ENCODE measurements at places on chromosomes 5 and 9.

DNA sequence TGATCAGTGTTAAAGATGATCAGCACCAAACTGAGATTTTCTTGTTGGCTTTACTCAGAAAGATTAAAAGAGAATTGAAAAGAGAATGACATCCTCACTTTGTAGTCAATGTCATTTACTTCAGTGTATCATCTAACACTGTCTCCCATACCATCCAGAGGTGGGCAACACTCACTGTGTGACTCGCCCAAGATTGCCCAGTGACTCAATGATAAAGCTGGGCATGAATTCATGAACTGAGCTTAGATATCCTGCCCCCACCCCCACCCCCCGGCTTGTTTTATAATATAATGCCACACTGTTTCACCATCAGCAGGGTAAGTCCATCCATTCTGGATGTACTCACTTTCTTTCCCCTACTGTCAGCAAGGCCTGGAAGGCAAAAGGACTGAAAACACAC is 242.2 kb downstream of the FAM114A2 start:
- no peak for DNase-seq

GRCh38 chr9:128231638-128232527 is 28.7 kb downstream of the DNM1 start:
- DNase-seq, result no peak

DNA sequence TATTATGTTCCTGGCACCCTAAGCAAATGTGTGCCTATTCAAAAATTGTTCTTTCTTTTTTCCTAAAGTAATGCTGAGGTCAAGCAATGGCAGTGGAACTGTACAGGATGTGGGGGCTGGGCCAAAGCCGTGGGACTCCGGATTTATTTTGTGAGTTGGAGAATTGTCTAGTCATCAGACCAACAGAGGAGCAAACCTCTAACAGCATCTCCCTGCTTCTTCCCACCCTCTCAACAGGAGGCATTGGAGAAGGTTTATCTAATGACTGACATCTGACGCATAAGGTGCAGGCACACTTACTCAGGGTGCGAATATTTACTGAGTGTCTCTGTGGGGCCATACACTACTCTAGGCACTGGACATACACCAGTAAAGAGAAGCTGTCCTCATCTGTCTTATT is 38.6 kb downstream of the MARCHF11 start:
- no peak for DNase-seq

- DNase-seq, result no peak
Measured at GRCh38 chr9:80509358-80509757, 937.6 kb downstream of the TLE4 start.

GRCh38 chr5:136031711-136032110 is 2.9 kb downstream of the TGFBI start:
- DNase-seq, result no peak

DNA sequence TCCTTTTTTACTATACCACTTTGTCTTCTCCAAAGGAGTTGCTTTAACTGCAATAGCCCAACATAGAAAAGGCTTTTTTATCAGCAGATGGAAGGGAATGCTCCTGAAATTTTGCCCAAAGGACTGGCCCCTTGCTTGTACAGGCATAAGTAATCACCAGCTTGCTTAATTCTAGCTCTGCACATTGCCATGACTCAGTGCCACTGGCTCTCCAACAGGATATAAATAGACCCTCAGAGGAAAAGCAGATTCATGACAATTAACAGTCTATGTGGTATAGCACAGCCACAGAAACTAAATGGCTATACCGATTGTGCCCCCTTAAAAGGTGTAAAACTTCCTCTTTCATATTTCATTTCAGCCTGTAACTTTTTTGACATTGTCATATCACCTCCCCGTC is 227.0 kb downstream of the ZNF608 start:
- peak; percentile 50 for DNase-seq

DNA sequence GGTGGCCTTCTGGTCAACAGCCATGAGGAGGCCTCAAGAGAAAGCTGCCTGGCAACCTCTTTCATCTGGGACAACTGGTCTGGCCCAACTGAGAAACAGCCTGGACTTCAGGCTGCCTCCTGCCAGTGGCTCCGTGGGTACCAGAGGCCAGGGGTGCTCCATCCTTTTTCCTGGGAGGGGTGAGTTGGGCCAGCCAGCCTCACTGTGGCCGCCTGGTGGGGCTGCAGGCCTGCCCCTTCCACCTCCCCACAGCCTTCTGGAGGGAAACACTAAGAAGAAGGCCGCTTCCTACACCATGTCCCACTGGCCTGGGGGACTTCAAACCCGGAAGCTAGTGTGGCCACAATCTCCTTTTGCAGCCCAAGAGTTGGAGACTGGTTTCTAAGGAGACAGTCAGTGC is 13.8 kb upstream of the NKD2 start:
- no peak for DNase-seq

DNA sequence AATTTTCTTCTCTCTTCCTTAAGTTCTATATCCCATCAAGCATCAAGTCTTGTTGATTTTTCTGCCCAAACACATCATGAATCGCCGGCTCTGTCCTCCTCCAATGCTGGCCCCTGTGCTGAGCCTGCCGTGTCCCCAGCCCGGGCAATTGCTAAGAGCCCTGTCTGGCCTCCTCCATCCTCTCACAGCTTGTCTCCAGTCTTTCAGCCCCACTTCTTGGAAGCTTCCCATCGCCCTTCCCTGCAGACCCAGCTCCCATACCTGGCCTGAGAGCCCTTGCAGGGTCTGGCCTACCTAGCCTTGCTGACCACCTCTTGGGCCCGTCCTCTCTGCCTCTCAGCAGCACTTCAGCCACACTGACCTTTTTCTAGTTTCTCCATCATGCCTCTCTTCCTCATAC is 61.9 kb downstream of the COL15A1 start:
- DNase-seq, result no peak

DNA sequence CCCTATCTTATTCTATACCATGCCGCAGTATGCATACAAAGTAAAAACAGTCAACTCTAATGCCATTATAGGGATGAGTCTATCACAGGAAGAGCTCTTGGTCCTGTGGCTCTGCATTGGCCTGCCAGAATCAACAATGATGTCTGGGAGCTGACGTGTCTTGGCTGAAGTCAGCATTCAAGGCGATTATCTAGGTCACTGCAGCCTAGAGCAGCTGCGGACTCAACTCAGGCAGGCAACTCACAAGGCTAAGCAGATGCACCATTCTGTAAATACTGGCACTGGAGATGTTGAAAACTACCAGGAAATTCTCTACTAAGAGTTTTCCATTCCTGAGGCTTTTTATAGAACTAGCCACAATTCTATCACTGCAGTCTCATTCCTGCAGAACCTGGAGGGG is 13.3 kb downstream of the SPATA9 start:
- DNase-seq, result peak; percentile 50

DNA sequence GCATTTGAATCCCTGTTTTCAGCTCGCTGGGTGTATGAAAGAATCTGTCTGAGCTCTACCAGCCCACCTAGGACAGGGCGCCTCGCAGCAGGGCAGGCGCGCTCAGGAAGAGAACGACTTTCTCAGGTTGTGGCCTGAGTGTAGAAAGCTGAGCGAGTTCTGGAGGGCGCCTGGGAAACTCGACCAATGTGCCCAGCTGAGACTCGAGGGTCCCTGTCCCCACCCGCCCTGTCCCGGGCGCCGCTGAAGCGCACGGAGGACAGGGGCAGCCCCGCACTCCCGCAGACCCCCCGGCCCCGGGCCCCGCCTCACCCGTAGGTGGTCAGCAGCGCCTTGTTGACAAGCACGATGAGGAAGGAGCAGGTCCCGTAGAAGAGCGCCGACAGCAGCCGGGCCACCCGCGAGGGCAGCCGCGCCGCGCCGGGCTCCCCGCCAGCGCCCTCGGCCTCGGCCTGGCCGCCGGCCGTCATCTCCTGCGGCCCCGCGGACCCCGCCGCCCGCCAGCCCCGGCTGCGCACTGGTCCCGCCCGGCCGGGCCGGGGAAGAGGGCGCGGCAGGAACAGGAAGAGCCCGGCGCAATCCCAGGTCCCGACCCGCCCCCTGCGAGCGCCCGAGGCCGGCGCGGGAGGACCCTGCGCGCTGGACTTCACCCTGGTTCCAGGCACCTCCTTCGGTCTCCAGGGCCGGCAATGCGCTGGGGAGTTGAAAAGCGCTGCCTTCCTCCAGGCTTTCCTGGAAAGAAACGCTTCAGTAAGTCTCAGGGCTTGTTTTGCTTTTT is at the start of gene SLC35D2:
Gene SLC35D2, minus strand, starts transcription at position 547 of the 778 bp plus-strand sequence. Its CDS starts 77 bp downstream, at position 470.
- no peak for DNase-seq

DNA sequence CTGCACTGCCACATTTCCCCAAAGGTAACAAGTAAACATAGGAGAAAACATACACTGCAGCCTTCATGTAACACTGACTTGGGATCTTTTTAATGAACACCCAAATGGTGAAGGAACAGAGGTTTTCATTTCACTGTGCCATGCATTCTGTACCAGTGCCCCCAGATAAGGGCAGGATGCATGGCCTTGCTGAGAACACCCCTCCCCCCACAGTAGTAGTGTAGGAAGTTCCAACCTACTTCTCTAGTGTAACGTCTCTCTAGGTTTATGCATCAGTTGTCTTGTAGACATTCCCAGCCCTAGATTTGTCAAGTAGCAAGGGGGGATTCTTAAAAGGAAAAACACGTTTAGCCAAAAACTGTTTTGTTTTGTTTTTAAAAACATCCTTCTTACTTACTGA is 29.9 kb downstream of the MAP3K1 start:
- no peak for DNase-seq

DNA sequence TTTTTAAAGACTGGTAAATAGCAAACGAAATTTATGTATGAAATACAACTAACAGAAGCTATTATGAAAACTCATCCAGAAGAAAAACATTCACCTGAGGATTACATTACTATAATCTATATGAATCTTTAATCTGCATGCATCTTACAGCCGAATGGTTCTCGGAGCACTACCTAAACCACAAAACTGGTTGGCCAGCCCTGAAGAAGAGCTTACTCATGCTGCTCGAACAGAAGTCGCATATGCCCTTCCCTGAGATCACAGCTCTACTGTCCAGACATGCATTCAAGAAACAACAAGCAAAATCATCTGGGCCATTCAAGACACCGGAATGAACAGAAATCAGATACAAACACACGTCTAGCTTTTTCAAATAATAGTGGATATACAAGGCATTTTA is 931.0 kb upstream of the DMAC1 start:
- no peak for DNase-seq

DNA sequence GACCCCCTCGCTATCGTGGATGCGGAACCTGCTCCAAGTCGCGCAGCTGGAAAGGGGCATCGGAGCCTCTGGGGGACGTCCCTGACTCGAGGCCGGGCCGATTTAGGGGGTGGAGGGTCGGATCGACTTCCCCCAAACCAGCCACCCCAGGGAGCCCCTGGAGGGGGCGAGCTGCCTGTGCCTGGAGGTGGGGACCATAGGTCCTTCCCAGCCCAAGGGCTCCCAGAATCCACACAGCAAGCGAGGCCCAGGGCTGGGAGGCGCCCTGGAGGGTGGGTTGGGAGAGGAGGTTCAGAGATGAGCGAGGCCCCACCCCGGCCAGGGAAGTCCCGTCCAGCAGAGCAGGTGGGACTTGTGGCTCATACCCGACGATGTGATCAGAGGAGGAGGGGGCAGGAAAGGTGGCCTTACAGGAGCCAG is 147.6 kb downstream of the GAPVD1 start:
- DNase-seq, result no peak

DNA sequence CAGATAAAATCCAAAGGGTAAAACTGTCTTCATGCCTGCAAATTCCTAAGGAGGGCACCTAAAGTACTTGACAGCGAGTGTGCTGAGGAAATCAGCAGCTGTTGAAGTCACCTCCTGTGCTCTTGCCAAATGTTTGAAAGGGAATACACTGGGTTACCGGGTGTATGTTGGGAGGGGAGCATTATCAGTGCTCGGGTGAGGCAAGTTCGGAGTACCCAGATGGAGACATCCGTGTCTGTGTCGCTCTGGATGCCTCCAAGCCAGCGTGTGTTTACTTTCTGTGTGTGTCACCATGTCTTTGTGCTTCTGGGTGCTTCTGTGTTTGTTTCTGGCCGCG is 727 bp upstream of the ADRB2 start:
- no peak for DNase-seq

DNA sequence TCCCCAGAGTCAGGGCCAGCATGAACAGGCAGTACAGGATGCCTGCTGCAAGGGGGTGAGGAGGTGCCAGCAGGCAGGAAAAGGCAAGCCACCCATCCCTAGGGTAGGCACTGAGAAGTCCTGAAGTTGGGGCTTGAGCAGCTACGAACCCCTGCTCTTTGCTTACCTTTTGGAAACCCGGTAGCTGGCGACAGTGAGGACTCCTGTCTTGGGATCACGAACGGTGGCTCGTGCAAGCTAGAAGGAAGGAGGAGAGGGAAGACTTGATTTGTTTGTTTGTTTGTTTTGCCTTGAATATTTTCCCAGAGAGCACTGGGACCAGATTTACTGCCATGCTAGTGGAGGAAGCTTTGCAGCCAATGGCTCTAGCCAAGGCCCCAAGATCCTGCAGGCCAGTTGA is 23.7 kb downstream of the P4HA2 start:
- no peak for DNase-seq

DNA sequence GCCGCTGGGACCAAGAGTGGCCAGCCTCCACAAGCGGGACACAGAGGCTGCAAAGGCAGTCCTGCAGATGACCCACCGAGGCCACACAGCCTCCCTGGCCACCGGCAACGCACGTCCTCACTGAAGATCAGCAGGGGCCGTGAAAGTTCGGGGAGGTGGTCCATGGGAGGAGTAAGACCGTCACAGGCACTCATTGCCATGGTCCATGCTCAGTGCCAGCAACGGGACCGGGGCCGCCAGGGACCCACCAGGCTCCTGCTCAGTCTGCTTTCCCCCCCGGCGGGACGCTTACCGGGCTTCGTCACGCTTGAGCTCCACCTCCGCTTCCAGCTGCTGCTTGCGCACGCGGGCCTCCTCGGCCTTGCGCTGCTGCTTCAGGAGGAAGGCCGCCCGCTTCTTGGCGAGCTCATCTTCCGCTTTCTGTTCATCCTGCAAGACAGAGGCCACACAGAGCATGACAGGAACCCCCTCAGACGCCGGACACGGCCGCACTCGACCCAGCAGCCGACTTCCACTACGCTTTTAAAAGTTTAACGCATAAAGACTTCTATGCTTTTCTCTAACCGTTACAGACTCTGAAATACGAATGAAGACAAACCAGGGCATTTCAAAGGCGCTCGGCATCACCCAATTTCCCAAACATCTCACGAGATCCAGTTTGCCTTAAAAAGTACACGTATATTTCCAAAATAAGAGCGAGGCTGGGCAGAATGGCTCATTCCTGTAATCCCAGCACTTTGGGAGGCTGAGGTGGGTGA is 88.4 kb downstream of the CAMSAP1 start:
- no peak for DNase-seq

DNA sequence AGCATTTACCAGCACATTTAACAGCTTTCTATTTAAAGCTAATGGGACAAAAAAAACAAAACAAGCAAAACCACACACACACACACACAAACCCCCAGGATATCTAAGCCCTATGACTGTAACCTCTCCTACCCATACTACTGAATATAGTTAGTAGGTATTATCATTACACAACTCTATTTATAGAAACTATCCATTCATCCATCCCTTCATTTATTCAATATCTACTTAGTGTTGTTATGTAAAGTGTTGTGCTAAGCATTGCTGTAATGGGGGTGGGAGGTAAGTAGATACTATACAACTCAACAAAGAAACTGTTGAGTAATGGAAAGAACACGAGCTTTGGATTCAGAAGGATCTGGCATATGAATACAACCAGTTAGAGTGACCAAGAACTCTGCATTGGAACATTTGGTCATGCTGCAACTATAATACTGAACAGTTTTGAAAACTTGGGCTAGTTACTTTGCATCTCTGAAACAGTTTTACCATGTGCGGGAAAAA is 82.3 kb upstream of the ZNF608 start:
- no peak for DNase-seq

GRCh38 chr5:81249240-81249639 is 16.1 kb downstream of the CKMT2 start:
- no peak for DNase-seq

- no peak for DNase-seq
Measured at GRCh38 chr9:93080406-93080805, 15.6 kb upstream of the CARD19 start.
